Stimulated activated CD4-positive, alpha-beta T cell treated with anti-CD3 and anti-CD28 coated beads, Interleukin-12 subunit alpha, Interleukin-12 subunit beta, amount 100 ng/mL, for 4 hours (primary cell): ENCODE measurements at places on chromosomes 3 and 15.

GRCh38 chr3:67783281-67784250 lies 129.2 kb upstream of the SUCLG2 start:
- no peak for DNase-seq

GRCh38 chr3:12323237-12323636 lies 34.4 kb downstream of the PPARG start:
- no peak for DNase-seq

- DNase-seq, result no peak
Observed at GRCh38 chr3:177431525-177432176, 234.4 kb upstream of the TBL1XR1 start.

DNA sequence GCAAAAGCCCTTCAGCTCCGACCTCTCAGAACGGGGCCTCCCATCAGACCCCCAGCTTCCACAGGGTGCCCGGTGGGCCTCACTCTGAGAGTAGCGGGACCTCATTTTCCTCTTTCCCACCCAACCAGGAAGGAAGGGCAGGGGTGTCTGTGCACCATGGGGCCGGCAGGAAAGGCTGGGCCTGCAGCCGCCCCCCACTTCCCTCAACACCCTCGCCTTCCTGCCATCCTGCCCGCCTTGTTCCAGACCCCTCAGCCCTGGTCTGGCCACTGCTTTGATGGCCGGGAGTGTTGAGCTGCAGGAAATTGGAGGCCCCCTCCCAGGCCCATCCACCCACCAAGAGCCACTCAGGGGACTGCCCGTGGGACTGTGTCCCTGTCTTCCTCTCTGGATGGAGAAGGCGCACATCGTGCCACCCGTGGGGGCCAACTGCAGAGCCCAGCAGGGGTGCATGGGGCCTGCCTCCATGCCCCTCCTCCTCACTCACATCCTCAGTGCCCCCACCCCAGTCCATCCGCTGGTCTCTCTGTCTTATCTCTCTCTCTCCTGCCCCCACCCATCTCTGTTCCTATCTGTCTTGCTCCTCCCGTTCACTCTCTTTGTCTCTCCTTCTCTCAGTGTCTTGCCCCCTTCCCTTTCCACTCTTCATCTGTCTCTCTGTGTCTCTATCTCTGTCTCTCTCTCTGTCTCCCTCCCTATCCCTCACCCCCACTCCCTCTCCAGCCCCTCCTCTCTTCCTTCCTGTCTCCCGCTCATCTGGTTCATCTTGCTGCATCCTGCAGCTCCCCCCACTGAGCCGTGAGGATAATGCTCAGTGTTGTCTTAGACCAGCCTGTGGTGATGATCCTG lies 1.8 kb upstream of the PLXND1 start:
- no peak for DNase-seq

GRCh38 chr15:73362900-73363299 lies 5.9 kb downstream of the HCN4 start:
- no peak for DNase-seq

GRCh38 chr3:38711321-38711720 lies 61.8 kb upstream of the SCN5A start:
- no peak for DNase-seq

DNA sequence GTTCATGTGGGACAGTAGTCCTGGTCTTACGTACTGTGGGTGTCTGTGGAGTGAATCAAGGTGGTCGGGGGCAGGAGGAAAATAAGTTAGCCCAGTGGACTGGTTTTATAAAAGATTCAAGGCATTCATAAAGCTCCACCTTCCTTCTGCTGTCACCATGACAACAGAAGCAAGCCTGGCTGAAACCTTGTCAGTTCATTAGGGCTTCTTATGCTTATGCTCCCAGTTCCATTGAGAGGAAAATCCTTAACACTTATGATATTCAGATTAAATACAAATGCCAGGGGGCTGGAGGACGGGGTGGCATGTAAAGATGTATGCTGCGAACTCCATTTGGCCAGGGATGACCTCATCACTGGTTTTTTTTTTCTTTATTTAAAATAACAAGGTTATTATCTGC lies 283.1 kb upstream of the ATP10A start:
- DNase-seq, result no peak

DNA sequence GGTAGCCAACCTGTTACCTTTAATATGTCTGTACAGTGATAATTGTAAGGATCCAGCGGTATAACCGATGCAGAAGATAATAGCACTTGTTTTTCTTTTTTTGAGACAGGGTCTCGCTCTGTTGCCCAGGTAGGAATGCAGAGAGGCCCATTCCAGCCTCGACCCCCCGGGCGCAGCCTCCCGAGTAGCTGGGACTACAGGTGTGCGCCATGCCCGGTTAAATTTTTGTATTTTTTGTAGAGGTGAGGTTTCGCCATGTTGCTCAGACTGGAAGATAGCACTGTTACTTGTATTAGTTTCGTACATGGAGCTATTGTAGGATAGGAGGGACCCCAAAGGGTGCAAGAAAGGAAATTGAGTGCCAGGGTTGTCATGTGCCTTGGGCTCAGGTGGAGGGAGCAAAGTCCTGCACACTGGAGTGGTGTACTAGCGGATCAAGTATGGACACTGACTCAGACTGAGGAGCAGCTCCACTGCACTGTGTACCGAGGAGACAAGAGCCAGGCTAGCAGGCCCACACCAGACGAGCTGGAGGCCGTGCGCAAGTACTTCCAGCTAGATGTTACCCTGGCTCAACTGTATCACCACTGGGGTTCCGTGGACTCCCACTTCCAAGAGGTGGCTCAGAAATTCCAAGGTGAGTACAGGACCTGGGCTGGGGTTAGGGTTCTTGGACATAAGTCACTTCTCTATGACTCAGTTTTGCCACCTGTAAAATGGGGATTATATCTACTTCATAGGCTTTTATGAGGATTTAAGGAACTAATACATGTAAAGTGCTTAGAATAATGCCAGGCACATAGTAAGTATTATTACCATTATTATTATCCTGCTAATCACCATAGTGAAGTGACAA lies 1.0 kb downstream of the OGG1 start:
- DNase-seq, result no peak

DNA sequence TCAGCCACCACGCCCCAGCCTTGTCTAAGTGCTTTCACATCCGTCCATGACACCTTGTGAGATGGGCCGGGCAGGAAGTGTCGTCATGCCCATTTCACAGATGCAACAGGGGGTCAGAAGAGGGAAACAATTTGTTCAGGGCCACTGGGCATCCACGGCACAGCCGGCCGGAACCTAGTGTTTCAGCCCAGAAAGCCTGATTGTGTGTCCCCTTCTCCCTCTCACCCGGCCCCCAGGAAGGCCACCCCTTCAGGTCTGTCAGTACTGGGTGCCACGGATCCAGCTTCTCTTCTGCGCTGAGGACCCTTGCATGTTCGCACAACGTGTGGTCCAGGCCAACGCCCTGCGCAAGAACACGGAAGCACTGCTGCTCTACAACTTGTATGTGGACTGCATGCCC lies 15.8 kb downstream of the DNAH1 start:
- DNase-seq, result no peak

GRCh38 chr15:74983725-74984231 lies 11.6 kb upstream of the SCAMP5 start:
- DNase-seq, result no peak

GRCh38 chr3:94024385-94024784 lies 4.0 kb downstream of the STX19 start:
- no peak for DNase-seq

DNA sequence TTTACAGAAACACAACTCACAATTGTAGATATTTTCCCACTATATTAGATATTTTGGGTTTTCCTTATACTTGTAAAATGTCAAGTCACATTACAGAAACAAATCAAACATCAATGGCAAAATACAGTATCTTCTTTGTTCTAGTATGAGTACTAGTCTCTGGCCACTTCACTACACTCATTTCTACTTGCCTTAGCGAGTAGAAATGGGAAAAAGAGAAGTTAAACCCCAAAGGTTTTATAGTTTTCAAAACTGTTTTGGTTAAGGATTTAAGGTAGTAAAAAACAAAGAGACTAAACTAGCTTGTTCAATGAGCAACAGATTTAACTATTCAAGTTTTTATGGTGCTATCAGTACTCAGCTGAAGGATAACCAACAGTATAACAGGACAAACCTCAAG lies 81.7 kb downstream of the BTD start:
- DNase-seq, result no peak

DNA sequence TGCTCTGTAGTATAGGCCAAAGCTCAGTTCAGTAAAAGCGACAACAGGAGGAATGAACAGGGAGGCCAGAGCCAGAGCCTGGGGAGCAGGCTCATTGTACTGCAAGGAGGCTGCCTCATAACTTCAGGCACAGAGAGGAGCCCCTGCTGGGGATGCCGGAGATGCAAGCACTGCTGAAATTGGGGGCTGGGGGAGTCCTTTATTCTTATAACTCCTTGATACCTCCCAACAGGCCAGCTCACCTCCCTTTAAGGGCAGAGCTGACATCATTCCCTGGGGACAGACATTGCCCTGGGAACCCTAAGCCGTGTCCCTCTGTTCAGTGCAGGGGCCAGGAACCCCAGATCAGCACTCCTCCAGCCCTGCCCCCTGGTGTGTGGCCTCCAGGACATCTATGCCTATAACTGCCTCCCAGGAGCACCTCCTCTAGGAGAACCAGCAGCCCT lies 83.8 kb upstream of the MRPS22 start:
- no peak for DNase-seq

- no peak for DNase-seq
Observed at GRCh38 chr3:133742351-133743091, 3.7 kb upstream of the TF start.

GRCh38 chr3:129694228-129694627 lies 87.8 kb upstream of the PLXND1 start:
- DNase-seq, result no peak

DNA sequence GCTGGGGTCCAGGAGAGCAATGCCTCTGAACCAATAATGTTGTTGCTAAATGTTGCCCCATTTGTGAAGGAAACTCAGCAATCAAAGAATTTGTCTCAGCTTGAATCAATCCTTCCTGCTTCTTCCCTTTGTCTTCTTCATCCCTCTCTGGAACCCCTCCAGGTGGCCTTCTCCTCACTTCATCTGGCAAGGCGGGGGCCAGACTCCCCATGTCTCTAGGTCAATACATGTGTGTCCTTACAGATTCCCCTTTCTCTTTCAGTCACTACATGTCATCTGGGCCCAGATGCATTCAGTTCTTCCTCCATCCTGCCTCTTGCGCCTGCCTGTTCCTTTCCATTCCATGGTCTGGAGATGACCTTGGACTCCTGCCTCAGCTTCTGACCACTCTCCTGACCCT lies 8.0 kb upstream of the LTF start:
- DNase-seq, result no peak

- DNase-seq, result no peak
Observed at GRCh38 chr15:99202176-99202552, 47.2 kb downstream of the TTC23 start.

GRCh38 chr15:88645171-88646087 lies 6.6 kb downstream of the ISG20 start:
- DNase-seq, result no peak
